OCI-LY7 (cell line): ENCODE measurements at places on chromosomes 6 and 20. TPM values are rescaled to one million over a fixed set of nuclear protein-coding genes. Genes with fewer than 3 reads are reported as not detected.

- peak; percentile 79 for DNase-seq
Measured at GRCh38 chr20:3818155-3819151, 1.9 kb upstream of the AP5S1 start.

Gene STMND1
- not detected in 2 replicates for total RNA-seq

- DNase-seq: no peak
Measured at GRCh38 chr6:160348223-160349019, at the start of gene SLC22A3. TSS of gene SLC22A3 (plus strand) at chr6:160348378. CDS start at chr6:160348420, 42 bp downstream.

Gene ADAM33
- total RNA-seq: not detected in 2 replicates

GRCh38 chr6:113377362-113377942 lies 479.7 kb upstream of the MARCKS start:
- no peak for DNase-seq

DNA sequence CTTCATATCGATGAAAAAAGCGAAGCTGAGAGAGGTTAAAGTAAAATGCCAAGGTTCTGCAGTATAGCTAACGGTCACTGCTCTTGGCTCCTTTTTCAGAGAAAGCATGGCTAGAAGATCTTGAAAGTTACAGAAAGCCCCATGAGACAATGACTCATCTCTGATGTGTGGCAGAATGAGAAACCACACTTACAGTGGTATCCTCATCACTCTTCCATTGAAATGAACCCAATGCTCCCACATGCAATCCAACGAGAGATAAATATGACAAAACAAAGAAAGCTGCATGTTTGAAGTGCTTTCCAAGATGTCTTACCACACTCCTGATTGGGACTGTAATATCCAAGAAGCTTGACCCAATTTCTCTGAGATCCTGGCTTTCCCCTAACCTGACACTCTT lies 694.9 kb downstream of the PRKN start:
- no peak for DNase-seq

- DNase-seq: no peak
Measured at GRCh38 chr6:91088515-91088914, 501.6 kb upstream of the MAP3K7 start.

Gene CBLN4
- not detected in 2 replicates for total RNA-seq

DNA sequence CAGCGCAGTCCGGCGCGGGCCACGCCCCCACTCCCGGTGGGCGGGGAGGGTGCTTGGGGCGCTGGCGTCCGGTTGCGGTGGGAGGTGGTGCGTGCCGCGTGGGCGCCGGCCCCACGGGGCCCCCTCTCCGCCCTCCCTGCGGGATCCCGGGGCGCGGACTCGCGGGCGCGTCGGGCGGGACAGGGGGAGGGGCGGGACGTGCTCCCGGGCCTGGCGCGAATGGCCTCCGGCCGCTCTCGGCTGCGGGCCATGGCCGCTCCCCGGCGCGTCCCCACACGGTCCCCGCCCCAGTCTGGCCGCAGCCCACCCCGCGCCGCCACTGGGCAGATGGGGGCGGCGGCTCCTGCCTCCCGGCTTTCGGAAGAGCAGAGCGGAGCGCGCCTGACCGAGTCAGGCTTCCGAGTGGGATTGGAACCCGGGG lies 771 bp upstream of the PPP1R3G start:
- DNase-seq: no peak

Gene FOXC1
- not detected in 2 replicates for total RNA-seq

GRCh38 chr6:113649276-113649675 lies 207.9 kb upstream of the MARCKS start:
- DNase-seq: no peak

Gene KHDC1L
- total RNA-seq: not detected in 2 replicates

DNA sequence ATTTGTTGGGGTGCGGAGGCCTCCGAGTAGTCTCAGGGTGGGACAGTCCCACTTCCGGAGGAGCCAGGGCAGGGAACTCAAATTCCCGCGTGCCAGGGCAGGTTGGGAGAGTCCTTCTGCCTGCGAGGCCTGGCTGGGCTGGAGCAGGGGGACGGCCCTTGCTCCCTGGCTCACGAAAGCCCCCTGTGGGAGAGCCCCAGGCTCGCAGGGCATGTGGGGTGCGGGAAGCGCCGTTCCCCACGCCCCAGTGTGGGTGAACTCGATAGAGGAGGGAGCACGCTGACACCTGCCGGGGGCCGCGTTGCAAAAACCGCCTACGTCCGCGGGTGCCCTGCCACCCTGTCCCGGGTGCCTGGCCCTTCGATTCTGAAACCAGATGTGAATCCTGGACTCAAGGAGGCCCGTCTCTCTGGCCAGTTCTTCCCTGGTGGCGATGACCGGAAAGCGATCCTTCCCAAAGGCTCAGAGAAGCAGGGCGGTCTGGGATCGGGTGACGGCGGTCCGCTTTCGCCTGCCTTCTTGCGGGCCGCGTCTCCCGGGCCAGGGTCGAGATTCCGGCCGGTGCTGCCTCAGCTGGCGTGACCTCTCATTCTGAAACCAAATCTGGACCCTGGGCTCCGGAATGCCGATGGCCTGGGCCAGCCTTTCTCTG lies 1846.5 kb upstream of the DEFB115 start:
- no peak for DNase-seq

Gene SYTL3
- 0.89 TPM in 2 replicates for total RNA-seq

- DNase-seq: peak; percentile 59
Measured at GRCh38 chr6:32529697-32530430, at the start of gene HLA-DRB5. TSS of gene HLA-DRB5 (minus strand) at chr6:32530287. CDS start at chr6:32530224, 63 bp downstream.

GRCh38 chr6:107441682-107442081 lies 17.7 kb downstream of the PDSS2 start:
- DNase-seq: no peak

Gene RAMACL
- 0.30 and 0.33 TPM in 2 replicates for total RNA-seq

DNA sequence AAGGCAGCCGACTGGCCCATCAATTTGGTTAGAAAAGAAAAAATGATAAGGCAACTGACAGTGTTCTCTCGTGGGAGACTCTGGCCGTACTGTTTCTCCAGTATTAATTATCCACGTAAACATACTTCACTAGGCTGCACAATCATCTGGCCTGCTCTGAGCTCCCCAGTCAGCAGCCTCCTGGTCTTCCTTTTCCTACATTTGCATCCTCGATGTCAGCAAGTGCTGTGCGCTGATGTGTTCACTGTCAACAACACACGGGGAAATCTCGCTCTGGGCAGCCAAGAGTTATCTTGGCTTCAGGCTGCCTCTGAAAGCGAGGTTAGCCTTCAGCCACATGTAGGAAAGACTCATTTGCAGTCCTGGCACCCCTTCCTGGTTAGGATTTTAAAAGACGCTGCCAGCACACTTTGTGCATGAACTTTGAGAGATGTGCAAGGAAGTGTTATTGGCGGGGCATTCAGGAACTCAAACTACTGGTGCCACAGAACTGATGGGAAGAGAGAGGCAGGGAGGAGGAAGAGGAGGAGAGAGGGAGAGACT lies 460.5 kb upstream of the ARID1B start:
- DNase-seq: no peak

DNA sequence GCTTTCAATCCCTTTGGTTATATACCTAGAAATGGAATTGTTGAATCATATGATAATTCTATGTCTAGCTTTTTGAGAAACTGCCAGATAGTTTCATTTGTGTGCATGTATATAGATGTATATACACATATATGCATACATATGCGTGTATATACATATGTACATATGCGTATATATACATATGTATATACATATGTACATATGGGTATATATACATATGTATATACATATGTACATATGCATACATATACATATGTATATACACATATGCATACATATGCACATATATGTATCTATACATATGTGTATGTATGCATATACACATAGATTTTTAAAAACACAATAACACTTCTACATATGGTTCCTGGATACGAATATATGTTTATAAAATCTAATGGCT lies 8.4 kb downstream of the SF3B5 start:
- no peak for DNase-seq

Gene FRK
- total RNA-seq: 0.46 TPM in 2 replicates

DNA sequence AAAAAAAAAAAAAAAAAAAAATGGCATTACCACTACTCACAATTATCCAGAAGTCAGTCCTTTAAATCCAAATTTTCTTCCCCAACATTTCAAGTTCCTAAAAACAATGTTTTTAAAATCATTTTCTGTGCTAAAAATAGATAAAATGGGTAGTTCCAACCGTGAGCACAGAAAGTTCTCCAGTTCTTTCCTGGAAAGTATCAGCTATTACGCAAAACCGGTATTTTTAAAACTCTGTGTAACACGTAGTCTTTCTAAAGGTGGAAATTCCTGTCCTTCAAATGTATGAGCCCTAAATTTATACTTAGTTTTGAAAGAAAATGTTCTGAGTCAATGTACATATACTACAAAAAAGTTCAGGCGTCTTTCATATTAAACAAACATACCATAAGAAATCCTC lies 83.5 kb upstream of the SCAF8 start:
- no peak for DNase-seq

Gene OPRM1
- not detected in 2 replicates for total RNA-seq

DNA sequence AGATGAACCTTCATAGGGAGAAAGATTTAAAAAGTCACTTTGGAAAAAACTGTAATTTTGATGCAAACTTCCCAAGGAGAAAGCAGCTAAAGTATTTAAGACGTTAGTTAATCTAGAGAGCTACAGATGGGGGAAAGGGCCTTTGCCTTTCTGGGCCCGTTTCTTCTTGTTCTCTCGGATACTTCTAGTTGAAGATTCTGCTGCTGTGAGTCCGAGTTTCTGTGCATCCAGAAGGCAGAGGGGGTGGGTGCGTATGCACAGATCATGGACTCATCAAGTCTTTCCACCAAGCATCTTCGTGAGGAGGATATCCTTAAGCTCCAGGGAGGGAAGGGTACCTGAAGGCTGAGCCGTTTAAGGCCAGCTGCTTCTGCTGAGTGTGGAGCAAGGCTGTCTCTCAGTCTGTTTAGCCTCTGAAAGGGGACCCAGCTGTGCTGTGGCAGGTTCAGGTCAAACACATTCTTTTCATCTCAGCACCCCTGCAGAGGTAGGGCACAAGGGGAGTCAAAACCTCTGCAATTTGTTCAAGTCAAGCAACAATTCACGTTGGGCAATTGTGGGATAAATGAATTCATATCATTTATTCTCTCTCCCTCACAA lies 4.3 kb downstream of the LAMP5 start:
- no peak for DNase-seq

Gene MMS22L
- total RNA-seq: 62.3 and 66.1 TPM in 2 replicates

DNA sequence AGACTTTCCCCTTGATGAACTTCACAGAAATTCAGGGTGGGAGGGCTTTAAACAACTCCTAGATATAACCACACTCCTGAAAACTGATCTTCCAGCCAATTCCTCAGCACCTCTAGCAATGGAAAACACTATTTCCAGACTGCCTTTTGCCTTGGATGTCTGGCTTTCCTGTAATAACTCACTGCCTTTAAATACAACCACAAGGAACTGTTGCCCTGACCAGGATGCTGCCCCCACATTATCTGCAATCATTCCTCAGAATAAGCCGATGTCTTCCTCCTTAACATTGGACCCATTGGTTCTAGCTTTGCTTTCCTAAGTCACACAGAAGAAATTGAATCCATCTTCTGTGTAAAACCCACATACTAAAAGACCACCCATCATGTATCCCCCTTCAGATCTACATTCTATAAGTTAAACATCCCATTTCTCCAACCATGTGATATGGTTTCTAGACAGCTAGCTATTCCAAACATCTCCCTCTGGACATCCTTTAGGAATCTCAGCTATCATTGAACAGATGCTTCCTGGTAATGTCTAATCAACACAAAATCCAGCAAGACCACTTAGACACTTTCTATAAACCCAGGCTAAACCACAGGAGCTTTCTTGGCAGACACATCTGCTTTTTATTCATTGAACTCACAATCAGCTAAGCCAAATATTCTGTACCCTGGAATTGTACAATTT lies 95.9 kb upstream of the KCNQ5 start:
- DNase-seq: no peak

- DNase-seq: peak; percentile 30
Measured at GRCh38 chr6:116847227-116847626, 18.3 kb upstream of the GPRC6A start.

DNA sequence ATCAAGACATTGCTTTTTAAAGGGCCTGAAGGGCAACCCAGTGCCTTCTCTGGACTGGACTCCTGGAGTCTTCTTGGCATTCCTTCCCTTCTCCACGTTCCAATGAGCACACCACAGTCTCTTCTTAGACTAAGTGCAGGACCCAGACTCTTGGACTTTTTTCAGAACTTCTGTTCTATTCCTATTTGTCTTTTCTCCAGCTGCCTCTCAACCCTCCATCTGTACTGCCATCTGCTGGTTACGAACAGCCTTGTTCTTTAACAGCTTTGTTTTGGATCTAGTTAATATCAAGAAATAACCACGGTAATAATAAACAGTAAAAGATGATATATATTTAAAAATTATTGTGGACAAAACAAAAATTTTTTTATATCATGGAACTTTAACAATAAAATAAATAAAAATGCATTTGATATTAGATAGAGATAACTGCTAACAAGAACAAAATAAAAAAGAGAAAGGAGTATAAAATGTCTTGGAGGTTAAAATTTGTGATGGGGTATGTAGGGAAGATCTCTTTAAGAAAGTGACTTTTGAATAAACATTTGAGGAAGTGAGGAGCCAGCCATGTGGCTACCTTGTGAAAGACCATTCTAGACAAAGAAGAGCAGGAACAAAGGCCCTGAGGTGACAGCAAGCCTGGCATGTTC lies 105.1 kb upstream of the HCRTR2 start:
- DNase-seq: peak; percentile 14

Gene THBS2
- total RNA-seq: not detected in 2 replicates

- DNase-seq: no peak
Measured at GRCh38 chr20:25394996-25395395, 4.4 kb upstream of the ABHD12 start.

DNA sequence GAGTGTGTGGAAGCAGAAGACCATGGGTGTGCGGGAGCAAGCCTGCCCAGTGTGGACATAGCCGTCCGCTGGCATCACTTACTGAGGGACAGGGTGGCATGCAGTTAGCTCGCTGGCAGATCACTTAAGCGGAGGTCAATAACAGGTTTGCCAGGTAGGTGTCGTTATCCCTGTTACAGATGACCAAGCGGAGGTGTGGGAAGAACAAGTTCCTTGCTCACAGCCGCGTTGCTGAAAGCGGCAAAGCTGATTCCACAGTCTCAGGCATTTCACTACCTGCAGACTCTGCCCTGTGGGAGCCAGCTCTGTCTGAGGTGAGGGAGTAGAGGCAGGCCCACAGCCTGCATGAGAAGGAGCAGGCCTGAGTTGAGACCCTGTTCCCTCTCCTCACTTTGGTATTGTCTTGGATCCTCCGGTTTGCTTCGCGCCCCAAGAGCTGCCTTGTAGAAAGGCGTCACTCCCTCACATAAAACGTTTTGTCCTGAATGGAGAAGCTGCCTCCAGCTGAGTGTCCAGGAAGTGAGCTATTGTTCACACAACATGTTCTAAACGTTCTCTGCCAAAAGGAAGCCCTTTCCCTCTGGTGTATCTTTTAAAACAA lies 96.9 kb downstream of the TCP11 start:
- no peak for DNase-seq

Gene FAM217A
- not detected in 2 replicates for total RNA-seq
